ENCODE measurements at places on chromosomes 12 and 14. TPM values are rescaled to one million over a fixed set of nuclear protein-coding genes. Genes with fewer than 3 reads are reported as not detected.

DNA sequence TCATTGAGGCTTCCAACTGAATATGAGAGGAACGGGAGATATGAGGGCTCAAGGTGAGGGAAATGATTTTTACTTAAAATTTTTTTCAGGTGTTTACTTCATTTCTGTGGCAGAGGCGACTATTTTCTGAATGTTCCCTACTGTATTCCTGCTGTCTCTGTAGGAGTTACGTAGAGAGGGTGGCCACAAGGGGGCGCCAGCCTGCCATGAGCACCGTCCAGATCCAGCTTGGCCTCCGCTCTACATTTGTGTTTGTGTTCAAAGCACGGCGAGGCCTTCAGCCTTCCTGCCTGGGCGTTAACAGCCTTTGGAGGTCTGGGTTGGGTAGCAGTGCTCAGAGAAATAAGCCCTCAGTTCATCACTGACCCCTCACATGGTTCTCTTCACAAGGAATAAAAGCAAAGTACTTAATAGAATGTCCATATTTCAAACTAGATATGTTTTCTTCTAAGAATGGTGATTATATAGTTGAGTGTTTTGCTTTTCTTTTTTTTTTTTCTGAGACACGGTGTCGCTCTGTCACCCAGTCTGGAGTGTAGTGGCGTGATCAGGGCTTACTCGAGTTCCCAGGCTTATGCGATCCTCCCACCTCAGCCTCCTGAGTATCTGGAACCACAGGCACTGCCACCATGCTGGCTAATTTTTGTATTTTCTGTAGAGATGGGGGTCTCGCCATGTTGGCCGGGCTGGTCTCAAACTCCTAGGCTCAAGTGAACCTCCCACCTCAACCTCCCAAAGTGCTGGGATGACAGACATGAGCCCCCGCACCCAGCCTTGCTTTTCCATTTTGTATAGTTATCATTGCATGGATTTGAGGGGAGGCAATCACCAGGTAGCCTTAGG is 22.3 kb downstream of the CKB start:
- DNase-seq, result no peak
- H3K4me3 ChIP-seq, result no peak overlapping the region
- H3K27me3 ChIP-seq, result no peaks in the 10 kb centered on the region
- H3K36me3 ChIP-seq, result peaks cover 8% of the 10 kb centered on the region
- no peak overlapping the region for H3K27ac ChIP-seq

GRCh38 chr12:5565933-5566599 is 134.2 kb downstream of the NTF3 start:
- no peak overlapping the region for H3K27ac ChIP-seq
- H3K4me3 ChIP-seq, result no peak overlapping the region
- no peaks in the 10 kb centered on the region for H3K4me1 ChIP-seq
- no peaks in the 10 kb centered on the region for H3K36me3 ChIP-seq
- DNase-seq, result no peak

Gene LBHD2
- total RNA-seq, result not detected

Gene IL26
- total RNA-seq, result not detected

GRCh38 chr12:93638954-93639353 is 38.2 kb upstream of the CRADD start:
- no peak for DNase-seq
- H3K4me1 ChIP-seq, result no peaks in the 10 kb centered on the region
- H3K4me3 ChIP-seq, result no peak overlapping the region
- no peaks in the 10 kb centered on the region for H3K36me3 ChIP-seq
- H3K27me3 ChIP-seq, result no peaks in the 10 kb centered on the region

Gene LTBP2
- 69.8 TPM for total RNA-seq

DNA sequence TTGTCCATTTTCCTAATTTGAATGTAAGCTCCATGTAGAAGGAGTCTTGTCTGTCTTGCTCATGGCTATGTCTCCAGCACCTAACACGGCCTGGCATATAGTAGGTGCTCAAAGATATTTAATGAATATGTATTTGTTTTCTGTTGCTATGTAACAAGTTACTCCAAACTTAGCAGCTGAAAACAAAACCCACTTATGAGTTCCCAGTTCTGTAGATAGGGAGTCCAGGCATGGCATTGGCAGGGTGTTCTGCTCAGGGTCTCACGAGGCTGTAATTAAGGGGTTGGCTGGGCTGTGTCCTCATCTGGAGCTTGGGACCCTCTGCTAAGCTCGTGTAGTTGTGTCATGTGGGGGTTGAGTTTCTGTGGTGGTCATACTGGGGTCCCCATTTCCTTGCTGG is 106.0 kb downstream of the AACS start:
- no peaks in the 10 kb centered on the region for H3K36me3 ChIP-seq
- no peak overlapping the region for H3K27ac ChIP-seq
- no peaks in the 10 kb centered on the region for H3K4me1 ChIP-seq
- H3K4me3 ChIP-seq, result no peak overlapping the region
- 0 out of 2 replicates have a peak, but pooled peaks cover 2% of the 10 kb centered on the region for H3K27me3 ChIP-seq

Gene KRT3
- total RNA-seq, result not detected

Gene CKB
- 436 TPM for total RNA-seq

Measured in Panc1 (cell line).